ENCODE measurements at places on chromosomes 5 and 9.

- no peak for DNase-seq
Observed at GRCh38 chr5:5350101-5350500, 72.4 kb upstream of the ICE1 start.

DNA sequence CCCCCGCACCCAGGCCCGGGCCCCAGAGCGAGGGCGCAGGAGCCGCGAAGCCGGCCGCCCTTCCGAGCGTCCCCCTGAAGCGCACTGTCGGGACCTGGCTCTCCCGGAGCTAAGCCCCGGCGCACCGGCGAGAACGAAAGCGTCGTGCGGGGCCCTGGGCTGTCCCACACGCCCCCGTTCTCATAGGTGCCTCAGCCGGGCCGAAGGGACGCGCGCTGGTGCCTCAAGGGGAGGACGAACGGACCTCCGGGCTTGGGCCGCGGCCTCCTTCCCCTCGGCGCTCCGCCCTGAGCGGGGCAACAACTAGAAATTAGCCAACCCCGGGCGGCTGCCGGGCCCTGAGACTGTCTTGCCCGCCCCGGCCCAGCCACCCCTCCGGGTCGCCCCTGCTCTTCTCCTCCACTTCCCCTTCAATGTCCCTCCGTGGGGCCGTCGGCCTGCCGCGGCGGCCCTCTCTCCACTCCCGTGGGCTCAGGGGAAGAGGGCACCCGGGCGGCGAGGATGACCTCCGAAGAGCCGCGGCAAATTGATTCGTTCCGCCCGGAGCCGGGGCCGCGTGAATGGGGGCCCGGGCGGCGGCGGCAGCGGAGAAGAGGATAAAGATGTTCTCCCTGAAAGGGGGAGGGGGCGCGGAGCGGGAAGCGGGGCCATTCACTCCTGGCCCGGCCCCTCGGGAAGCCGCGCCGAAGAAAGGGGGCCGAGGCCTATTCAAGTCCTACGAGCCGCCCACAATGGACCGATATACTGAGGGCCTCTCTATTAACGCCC is 3.5 kb upstream of the PRDM12 start:
- DNase-seq, result no peak

DNA sequence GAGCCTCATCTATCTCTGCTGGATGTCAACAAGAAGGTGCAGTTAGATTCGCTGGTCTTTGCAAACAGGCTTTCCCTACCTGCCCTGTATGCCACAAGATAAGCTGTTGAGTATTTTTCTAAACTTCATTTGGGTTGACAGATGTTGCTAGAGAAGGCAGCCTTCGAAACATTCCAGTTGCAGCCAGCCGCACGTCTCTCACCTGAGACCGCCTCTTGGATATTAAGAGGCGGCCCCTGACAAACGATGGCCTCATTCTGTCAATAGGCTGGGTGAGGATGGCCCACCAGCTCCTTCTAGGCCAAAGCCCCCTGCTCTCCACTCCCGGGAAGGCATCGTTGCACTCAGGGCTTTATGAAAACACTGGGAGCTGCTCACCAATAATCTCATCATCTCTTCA is 181.6 kb downstream of the DAB2IP start:
- no peak for DNase-seq

- no peak for DNase-seq
Observed at GRCh38 chr5:65951330-65951729, 25.0 kb downstream of the ERBIN start.

GRCh38 chr5:68330574-68330973 is 115.0 kb downstream of the PIK3R1 start:
- no peak for DNase-seq

- DNase-seq, result peak; percentile 87
Observed at GRCh38 chr9:112844771-112845542, 45.7 kb downstream of the SLC46A2 start.

DNA sequence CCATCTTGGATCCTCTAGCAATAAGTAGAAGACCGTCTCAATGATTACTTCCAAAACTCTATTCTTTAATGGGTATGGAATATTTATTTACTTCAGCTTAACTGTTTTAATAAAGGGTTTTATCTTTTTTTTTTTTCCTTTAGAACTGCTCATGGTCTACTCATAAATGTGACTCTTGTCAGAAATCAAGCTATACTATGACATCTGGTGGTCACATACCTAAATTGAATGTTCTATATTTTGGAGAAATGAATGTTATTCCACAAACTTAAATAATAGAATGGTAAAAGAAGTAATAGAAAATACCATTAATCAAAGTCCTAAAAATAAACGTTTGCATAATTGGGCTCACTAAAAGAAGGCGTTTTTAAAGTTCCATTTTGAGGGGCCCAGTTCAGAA is 131.2 kb upstream of the PLCXD3 start:
- DNase-seq, result no peak

DNA sequence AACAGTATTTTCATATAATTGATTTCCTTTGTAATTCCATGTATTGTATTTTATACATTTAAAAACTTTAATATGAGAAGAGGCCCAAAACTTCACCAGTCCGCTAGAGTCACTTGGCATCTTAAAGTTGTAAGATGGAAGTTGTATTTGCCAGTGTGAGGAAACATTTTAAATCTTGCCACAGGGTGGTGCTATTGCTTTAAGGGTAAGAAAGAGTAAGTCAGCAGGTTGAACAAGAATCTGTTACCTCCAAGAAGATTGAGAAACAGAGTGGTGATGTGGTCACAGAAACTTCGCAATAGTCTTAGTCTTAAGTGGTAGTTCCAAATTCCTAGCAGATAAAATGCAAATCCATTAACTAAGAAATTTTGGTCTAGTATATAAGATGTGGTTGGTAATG is 39.8 kb upstream of the RANBP6 start:
- no peak for DNase-seq

GRCh38 chr5:133425222-133425621 is 187.1 kb downstream of the FSTL4 start:
- DNase-seq, result no peak

DNA sequence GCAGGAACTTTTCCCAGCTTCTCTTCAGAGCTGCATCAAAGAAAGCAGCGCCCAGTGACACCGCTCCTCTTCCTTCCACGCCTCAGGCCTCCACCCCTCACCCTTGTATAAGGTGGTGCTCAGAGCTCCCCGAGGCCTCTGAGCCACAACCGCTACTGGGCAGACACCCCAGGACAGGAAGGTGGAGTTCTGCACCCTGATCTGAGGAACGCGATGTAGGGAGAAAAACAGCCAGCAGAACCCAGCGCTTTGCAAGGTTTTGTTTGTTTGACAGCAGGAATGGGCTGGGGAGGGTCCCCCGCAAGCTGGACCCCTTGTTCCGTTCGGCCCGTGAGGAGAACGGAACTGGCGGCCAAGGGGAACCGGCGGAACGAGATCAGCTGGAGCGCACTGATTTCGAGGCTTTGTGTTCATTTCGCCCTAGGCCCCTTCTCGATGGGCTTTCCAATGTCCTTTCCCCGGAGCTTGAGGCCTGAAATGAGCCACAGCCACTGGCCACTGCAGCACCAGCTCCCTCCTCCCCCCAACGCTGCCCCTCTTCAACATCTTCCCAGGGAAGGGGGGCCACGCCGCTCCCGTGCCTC is 4.1 kb downstream of the EDF1 start:
- DNase-seq, result no peak

- no peak for DNase-seq
Observed at GRCh38 chr5:79536193-79536906, 22.4 kb upstream of the HOMER1 start.

Data from left ventricle myocardium superior (tissue), 1 donor.